ENCODE measurements at places on chromosomes 2 and 18.

GRCh38 chr18:45653090-45653489 lies 37.8 kb downstream of the SLC14A2 start:
- no peak for DNase-seq

- DNase-seq = peak; percentile 77
These were observed 26.2 kb downstream of the ATAD2B start for GRCh38 chr2:23900541-23901322.

- DNase-seq = no peak
These were observed 11.3 kb downstream of the TMEM247 start for GRCh38 chr2:46490521-46491141.

- DNase-seq = no peak
These were observed 218.4 kb upstream of the DTNA start for GRCh38 chr18:34491719-34492118.

- no peak for DNase-seq
These were observed 653.3 kb upstream of the PKDCC start for GRCh38 chr2:41394541-41394940.

DNA sequence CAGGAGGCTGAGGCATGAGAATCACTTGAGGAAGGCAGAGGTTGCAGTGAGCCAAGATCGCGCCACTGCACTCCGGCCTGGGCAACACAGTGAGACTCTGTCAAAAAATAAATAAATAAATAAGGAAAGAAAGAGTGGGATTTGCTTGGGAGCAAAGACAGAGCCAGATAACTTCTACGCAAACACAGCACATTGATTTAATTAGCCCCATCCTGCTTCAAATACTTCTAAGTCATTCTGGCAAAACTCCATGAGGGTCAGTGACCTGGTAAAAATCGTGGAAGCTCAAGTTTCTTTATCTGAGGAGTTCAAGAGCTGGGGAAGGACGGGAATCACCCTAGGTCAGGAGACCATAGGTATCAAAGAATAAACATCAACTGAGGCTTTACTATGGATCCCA lies 70.6 kb upstream of the TCF7L1 start:
- DNase-seq = peak; percentile 77

DNA sequence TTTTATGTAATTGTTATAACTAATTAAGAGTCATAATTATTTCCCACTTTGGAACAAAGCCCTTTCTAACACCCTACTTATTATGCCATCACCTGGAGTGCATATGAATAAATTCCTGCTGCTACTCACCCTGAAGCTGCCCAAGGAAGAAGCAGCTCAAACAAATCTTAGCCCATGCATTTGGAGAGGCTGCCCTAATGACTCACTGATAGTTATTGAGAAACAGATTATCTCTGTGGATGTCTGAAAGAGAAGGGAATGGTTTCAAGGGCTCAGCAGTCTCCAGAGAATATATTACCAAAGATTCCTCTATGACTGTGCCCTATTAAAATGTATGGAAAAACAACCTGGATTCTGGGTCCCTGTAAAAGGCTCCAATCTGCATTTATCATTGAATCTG lies 81.0 kb downstream of the GPR39 start:
- no peak for DNase-seq

GRCh38 chr2:30252723-30253701 lies 21.7 kb downstream of the LBH start:
- DNase-seq = peak; percentile 50

DNA sequence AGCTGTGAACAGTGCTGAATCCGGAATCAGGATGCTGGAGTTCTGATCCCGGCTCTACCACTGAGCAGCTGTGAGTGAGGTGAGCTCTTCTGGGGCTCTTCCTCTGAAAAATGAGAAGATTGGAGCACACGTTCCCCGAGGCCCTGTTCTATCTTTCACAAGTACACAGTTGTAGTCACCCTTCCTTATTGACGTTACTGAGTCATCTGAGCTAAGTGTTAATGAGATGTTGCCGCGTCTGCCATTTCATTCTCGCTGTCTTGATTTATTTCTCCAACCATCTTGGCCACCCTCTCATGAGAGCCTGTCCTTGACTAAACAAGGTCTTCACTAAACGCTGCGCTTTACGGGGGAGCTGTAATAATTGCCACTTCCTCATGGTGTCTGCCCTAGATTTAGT lies 31.9 kb upstream of the EFR3B start:
- no peak for DNase-seq

- no peak for DNase-seq
These were observed 2.9 kb upstream of the INHBB start for GRCh38 chr2:120343100-120343432.

- DNase-seq = no peak
These were observed 516.2 kb downstream of the DCDC2C start for GRCh38 chr2:4219571-4219970.

- no peak for DNase-seq
These were observed 185.6 kb upstream of the COPS8 start for GRCh38 chr2:236899950-236900640.

DNA sequence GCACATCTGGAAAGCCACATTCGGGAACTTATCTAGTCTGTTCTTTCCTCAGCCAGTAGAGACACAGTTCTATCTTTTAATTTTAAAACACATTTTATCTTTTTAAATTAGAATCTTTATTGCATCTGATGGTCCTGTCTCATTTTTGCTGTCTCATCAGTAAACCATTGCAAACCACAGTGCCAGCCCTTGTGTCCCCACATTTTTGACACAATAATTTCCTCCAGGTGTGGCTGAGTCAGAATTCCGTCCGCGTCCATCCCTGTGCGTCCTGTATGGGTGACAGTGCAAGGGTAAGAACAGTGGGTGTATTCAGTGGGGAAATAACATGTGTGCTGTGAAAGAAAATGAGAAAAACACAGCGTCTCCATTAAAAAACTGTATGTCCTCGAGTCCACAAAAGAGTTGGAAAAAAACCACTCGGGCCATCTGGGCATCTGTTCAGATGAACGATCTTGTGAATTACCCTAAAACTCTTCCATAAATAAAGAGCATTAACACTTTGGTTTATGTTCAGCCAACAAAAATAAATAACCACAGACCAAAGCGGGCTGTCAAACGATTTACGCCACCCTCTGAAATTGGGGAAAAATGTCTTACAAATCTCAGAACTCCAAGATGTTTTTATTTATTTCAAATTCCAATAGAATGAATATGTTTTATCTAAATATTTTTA lies 137.3 kb downstream of the ZNF516 start:
- DNase-seq = no peak
